KG1 (cell line): ENCODE measurements at places on chromosomes 4 and X.

DNA sequence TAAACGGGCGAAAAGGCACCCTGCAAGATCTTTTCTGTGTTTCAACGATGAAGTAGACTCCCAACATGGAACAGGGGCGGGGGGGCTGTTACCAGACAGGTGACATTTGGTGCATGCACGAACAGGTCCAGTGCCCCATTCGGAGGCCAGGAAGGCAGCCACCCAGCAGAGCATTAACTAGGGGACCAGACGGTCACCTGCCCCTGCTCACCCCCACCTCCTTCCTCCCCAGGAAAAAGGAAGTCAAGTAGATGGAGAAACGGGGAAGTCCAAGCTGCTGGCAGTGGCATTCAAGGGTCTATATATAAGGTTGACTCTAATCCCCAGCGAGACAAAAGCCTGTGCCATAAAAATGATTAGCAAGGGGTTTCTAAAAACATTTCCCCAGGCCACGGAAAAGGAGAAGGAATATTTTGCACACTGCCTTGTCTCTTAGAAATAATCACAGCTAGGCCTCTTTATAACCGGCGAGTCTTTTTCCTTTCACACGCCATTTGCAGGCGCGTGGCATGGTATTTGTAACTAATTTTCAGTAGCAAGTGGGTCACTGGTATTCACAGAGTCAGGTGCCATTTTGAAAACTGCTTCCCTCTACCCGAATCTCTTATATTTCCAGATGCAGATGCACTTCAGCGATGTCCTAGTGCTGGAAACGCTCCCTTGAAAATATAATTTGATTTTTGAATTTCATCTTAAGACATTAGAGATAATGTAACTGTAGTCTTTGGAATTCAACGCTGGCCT is 1.2 kb upstream of the TMSB4X start:
- no peak for DNase-seq

DNA sequence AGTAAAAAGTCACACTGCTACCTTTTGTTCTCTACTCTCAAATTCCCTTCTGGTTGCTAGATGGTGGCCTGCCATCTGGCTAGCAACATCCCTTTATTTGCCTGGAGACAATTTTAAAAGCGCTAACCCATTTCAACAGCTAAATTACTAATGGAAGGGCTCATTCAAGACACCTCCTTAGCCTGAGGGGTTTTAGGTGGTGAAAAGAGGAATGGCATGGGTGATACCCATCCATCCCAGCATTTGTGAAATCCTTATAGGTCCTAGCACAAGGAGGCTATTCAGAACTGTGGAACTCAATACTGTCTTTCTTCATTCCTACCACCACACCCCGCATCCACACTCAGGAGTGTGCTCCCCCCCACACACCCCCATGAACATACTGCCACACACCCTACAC is 33.5 kb downstream of the ARHGEF9 start:
- no peak for DNase-seq

GRCh38 chrX:119477812-119478232 is 9.6 kb downstream of the SLC25A5 start:
- DNase-seq = no peak

DNA sequence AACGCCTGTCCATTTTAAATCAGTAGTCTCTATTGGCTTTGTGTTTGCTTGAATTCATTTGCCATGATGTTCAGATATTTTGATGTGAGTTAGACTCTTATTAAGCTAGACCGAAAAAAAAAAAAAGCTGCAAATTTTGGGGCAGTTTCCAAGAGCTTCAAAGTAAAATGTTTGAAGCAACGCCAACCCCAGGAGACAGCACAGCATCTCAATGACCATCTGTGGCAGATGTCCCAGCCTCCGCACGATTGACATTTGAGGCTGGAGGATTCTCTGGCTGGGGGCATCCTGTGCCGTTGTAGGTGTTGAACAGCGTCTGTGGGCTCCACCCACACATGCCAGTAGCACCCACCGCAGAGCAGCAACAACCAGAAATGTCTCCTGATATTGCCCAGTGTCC is 17.1 kb upstream of the ARSF start:
- no peak for DNase-seq
